ENCODE measurements at places on chromosomes 3 and 15. TPM values are rescaled to one million over a fixed set of nuclear protein-coding genes. Genes with fewer than 3 reads are reported as not detected.

NANOGP8 gene
- not detected for total RNA-seq

KCNH8 gene
- total RNA-seq = not detected

RAMAC gene
- total RNA-seq = 49.1 TPM

PROS1 gene
- total RNA-seq = 5.0 TPM

PSTPIP1 gene
- total RNA-seq = 0.39 TPM

ZKSCAN7 gene
- total RNA-seq = 13.4 TPM

TMEM62 gene
- 3.8 TPM for total RNA-seq

PPP1R14D gene
- total RNA-seq = not detected

ASB14 gene
- total RNA-seq = under 0.01 TPM

SYNPR gene
- total RNA-seq = not detected

SLC9A9 gene
- under 0.01 TPM for total RNA-seq

NR2E3 gene
- 1.6 TPM for total RNA-seq

ACAN gene
- total RNA-seq = under 0.01 TPM

ZNF619 gene
- 5.5 TPM for total RNA-seq

HGD gene
- total RNA-seq = 0.65 TPM

VPS18 gene
- 38.9 TPM for total RNA-seq

CLRN1 gene
- total RNA-seq = not detected

TMEM212 gene
- not detected for total RNA-seq

SERINC4 gene
- not detected for total RNA-seq

SRP14 gene
- 137 TPM for total RNA-seq

GHSR gene
- total RNA-seq = not detected

AGBL1 gene
- total RNA-seq = not detected

SERF2 gene
- 821 TPM for total RNA-seq

ATG3 gene
- 45.1 TPM for total RNA-seq

PLXNB1 gene
- total RNA-seq = 100 TPM

WDR5B gene
- 6.9 TPM for total RNA-seq

NOX5 gene
- total RNA-seq = 0.22 TPM

ADAMTS7 gene
- 3.5 TPM for total RNA-seq

MESP2 gene
- 0.39 TPM for total RNA-seq

NR2F2 gene
- 23.2 TPM for total RNA-seq

IL17RB gene
- total RNA-seq = 0.11 TPM

ZBBX gene
- total RNA-seq = not detected

CLDN1 gene
- total RNA-seq = not detected

PLA2G4E gene
- total RNA-seq = not detected

GOLGA6L7 gene
- not detected for total RNA-seq

MYRIP gene
- total RNA-seq = not detected

LYZL4 gene
- 0.39 TPM for total RNA-seq

DNAH12 gene
- total RNA-seq = 0.11 TPM

TOPAZ1 gene
- total RNA-seq = not detected

DRD3 gene
- not detected for total RNA-seq

TBC1D2B gene
- total RNA-seq = 45.7 TPM

UTS2B gene
- 1.3 TPM for total RNA-seq

UNC13C gene
- 0.33 TPM for total RNA-seq

CACNA2D2 gene
- total RNA-seq = not detected

APOD gene
- total RNA-seq = not detected

SLC28A1 gene
- not detected for total RNA-seq
